Iris pigment epithelial cell (primary cell): ENCODE measurements at places on chromosomes 6 and 20.

GRCh38 chr20:58702859-58703648, 10.5 kb downstream of the NPEPL1 start:
- DNase-seq = no peak

GRCh38 chr20:39893003-39893685, 795.9 kb downstream of the MAFB start:
- peak; percentile 26 for DNase-seq

DNA sequence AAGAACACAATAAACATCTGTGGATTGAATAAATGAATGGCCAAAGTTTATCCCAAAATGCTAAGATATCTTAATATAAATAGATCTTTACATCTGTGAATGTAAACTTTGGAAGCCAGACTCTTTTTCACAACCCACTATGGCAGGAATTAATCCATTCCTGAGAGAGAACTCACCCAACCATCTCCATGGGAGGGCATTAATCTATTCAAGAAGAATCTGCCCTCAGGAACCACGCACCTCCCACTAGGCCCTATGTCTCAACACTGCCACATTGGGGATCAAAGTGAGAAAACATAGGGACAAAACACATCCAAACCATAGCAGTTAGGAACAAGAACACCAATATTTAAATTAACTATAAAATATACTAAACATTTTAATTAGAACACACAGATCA, 3.4 kb downstream of the UBE3D start:
- DNase-seq = peak; percentile 55

- DNase-seq = peak; percentile 86
Observed at GRCh38 chr20:49323622-49324238, 45.9 kb upstream of the ZNFX1 start.

DNA sequence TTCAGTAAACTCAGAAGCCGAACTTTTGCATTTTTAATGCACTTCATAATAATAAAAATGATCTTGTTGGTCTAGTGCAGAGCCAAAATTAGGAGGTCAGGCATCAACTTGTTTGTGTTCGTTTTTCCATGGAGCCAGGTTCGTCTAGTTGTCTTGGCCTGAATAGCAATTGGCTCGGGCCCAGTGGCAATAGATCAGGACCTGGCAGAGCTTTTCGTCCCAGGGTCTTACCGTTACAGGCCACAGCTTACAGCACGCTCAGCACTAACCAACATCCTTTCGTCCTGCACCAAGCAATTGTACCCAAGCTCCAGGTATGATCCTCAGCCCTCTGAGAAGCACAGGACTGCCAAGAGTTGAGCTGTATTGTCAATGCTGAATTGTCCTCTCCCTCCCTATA, 240.5 kb upstream of the PLN start:
- no peak for DNase-seq
